Substantia nigra (tissue), 51 donors: ENCODE measurements at places on chromosomes 2 and 18.

DNA sequence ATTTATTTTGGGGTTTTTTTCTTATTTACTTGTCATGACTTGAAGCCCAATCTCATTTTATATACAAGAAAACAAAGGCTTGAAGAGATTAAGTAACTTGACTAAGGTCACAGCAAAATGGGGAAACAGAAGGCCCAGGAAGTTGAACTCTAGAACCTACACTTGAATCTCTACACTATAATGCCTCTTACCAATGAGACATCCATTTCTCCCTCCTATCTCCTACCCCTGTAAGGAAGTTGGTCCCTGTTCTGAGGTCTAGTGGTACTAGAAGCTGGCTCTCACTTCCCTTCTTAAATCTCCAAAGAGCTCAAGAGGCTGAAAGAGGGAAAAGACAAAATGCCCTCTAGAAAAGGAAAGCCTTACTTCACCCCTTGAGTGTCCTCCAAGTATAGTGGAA lies 25.5 kb upstream of the IHH start:
- DNase-seq = no peak

DNA sequence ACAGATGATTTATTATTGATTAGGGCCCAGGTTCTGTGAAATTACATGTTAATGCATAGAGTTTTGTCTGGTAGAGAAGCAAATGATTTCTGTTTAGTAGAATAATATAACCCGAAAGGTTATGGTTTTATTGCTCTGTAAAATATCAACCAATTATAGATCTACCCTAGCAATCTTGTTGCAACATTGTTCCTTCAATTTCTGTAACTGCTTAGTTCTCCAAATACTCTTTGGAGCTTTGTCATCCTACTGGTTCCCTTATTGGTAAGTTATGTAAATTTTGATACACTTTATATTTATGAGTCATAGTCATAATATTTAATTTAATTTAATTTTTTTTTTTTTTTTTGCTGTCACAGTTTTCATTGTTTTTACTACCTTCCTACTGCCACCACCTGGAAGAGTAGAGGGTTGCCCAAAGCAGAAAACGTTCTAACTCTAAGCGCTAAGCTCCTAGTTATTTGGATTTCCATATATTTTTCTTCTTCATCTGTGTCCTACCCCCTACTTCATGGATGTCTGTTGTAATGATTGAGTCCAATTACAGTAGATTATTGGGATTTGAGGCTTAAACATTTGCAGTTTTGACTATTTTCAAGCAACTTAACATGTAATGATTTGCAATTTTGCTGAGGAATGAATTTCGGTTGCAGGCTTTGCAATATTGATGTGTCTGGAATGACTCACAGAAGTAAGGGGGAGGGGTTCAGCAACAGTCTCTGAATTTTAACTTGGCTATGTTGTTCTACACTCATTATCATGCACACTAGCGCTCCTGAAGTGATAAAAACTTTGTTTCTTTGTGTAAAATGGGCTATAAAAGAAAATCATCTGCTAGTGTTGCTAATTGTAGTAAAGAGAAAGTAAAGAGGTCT lies 51.1 kb downstream of the NABP1 start:
- no peak for DNase-seq

DNA sequence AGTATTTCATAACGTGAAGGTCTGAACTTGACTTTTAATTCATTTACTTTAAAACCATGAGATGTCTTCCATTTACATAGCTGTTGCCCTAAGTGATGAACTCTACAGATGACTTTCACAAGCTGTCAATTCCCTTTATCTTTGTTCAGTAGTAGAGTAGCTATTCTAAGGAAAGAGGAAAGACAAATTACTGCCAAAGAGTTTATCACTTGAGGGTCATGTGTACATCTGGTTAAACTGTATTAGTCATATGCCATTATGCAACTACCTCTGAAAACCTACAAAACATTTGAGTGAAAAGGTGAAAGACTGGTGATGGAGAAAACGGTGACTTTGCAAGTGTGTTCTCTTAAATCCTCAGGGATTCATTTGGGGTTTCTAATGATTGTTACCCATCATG lies 763.9 kb downstream of the TMEM182 start:
- DNase-seq = no peak

DNA sequence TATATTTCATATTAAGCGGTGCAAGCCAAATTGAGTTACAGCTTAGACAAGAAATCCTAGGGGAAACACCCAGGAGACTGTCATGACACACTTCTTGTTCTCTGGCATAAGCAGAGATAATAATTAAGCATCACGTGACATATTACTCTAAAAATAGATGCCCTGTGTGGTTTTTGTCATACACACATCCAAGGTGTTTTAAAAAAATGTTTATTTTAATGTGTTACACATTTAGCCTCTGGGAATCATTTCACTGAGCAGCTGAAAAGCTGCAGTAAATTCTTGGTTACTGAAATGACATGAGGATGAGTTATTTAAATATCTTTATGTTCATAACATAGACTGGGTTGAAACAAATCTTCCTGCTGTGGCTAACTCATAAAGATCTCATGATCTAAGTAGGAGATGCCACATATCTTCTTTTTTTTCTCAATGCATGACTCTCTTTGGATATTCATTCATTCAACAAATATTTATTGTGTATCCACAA lies 38.0 kb upstream of the ERMN start:
- no peak for DNase-seq

DNA sequence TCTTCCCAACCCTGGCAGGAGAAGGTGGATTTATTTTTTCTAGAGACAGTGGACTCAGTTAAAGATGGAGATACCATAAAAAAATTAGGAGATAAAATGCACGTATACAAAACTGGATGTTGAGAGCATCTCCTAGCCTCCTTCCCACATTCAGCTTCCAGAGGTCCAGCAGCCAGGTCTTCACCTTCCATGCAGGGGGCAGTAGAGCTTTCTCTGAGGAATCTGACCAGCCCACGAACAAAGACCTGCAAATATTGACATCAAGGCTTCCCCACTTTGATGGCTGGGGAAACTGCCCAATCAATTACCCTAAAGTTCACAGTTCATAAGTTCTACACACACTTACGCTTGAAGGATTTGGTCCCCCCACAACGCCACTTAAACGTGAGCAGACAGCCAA lies 24.5 kb downstream of the AQP4 start:
- DNase-seq = no peak

DNA sequence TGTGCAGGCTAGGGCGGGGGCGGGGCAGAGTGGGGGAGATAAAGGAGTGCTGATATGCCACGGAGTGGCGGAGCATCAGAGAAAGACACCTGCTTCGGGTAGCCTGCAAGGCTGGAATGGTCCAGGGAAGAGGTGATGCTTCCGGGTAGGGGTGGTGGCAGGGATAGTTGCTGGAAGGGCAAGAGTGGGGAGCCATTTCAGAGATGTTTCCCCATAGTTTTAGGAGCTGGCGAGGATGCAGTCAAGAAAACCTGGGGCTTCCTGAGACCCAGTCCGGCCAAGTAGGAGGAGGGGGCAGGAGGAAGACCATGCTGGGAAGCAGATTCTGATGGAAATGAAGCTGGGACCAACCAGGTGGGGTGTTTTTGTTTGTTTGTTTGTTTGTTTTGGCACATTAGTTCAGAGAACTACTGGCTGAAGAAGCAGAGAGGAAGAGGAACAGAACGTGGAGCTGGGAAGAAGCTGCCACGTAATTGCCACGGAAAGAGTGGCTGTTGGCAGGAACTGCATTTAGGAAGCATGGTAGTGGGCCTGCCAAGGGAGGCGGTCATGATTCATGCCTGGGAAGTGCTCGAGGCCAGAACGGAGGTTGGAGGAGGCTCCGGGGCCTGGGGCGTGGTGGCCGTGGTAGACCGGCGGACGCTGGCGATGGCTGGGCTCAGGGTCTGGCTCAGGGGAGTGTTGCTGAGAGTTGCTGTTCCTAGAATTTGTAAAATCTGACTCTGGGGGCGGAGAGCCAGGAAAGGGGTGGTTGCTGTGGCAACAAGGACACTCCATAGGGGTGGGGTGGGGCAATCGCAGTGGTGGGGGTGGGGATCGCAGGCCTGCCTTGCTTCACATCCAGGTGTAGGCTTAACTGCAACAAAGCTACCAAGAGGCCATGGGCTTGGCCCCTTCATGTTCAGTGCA lies 8.6 kb upstream of the INPP5D start:
- DNase-seq = no peak

DNA sequence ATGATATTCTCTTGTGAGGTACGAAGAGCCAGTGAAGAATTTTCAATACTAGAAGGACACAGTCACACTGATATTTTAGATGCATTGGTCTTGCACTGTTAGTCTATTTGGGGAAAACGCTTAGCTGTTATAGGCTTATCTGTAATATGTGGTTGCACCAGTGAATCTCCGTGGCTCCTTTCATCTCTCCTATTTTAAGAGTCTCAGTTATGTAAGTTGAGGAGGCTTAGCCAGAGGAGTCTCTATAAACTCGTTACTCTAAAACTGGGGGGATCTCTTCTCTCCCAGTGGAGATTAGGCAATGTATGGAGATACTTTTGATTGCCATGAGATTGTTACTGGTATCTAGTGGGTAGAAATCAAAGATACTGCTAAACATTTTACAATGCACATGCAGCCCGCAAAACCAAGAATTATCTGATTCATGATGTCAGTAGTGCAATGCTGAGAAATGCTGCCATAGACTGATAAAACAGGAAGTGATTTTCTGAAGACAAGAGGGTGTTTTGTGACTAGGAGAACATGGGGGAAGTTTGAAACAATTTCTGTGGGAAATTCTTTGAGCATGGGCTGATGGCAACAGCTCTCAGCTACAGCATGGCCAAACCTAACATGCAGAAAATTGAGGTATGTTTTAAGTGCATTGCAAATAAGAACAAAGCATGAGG lies 339.1 kb downstream of the SOX11 start:
- DNase-seq = no peak

DNA sequence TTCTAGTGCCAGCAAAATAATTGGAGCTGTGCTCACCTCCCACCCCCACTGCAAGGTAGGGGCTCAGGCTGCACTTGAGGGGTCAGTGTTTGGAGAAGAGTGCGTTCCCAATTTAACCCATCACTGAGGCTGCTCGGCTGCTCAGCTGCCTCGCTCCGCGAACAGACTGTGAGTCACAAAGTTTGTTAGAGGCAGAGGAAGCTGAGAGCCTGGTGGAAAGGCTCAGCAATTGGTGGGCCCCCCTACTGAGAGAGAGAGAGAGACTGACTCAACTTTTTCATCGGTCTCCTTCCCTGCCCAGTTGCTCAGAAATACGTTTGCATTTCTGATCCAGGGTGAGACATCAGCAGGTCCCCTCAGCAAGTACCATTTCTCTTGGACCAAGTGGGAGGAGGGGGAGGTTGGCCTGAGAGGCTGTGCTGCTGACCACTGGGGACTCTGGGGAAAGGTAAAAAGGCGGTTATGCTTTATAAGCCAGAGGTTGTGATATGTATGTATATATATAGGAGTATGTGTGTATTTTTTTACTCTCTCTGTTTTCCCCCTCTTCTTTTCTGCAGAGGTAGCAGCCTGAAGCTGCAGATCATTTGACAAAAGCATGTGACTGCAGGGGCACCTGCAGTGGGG lies 1.5 kb downstream of the EFR3B start:
- DNase-seq = no peak
